ENCODE measurements at places on chromosomes 11 and 22.

DNA sequence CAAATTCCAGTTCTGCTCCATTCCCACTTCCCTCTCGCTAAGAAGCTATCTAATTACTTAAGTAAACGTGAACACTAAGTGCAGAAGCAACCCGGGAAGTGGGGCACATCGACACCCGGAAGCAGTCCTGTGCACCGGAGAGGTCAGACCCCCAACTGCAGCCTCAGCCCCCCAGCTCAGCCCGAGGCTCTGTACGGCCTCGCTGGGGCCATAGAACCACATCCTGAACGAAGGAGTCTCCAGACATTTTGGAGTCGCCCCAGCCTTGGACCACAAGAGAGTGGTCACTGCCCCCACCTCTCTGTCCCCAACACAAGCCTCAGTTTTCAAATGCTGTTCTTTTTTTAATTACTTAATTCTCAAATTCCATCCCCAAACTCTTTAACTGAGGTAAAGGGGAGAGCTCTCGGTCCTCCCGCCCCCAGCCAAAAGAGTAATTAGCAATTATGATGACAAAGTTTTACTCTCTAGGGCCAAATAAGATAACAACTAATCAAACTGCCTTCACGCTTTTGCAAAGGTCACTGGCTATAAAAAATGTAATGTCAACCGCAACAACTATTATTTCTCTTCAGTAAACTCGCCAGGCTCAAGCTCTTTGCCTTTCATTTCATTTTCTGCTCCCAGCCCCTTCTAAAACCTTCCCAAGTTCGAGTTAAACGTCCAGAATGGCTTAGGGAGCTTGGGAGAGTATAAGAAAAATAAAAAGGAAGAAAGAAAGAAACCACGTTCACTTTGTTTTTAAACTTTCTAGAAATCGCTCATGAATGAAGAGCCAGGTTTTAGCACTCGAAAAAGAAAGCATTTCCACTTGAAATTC lies 2.2 kb downstream of the PAX6 start:
- DNase-seq = no peak

DNA sequence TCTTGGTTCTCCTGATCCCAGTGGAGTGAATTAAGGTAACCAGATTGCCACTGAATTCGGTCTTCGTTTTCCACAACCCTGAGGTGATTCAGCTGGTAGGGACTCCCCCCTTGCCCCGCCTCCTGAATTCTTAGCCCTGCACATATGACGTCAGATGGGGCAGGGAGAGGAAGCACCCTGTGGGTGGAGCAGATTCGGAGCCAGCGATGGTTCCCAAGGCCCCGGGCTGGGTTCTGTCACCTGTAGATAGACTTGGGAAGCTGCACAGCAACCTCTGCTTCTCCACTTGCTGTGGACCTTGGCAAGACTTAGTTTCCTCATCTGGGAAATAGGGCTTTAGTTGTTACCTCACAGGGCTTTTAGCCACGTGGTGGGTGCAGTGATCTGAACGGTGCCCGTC lies 67.8 kb downstream of the CTTN start:
- no peak for DNase-seq

DNA sequence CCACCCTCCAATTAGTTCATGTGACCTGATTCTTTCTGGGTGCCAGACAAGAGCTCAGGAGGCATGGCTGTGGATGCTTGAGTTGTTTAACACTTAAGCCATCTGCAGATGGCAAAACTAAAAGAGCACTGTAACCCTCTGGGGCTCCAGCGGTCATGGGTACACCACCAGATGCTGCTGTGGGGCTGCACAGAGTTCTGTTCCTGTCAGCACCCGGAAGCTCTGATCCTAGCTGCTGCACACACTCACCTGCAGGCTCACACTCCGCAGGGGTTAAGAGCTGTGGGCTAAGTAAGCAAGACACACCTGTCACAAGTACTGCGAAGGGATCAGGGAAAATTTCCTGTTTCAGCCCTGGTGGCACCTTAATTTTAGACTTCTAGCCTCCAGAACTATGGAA lies 307.8 kb downstream of the C11orf87 start:
- no peak for DNase-seq

DNA sequence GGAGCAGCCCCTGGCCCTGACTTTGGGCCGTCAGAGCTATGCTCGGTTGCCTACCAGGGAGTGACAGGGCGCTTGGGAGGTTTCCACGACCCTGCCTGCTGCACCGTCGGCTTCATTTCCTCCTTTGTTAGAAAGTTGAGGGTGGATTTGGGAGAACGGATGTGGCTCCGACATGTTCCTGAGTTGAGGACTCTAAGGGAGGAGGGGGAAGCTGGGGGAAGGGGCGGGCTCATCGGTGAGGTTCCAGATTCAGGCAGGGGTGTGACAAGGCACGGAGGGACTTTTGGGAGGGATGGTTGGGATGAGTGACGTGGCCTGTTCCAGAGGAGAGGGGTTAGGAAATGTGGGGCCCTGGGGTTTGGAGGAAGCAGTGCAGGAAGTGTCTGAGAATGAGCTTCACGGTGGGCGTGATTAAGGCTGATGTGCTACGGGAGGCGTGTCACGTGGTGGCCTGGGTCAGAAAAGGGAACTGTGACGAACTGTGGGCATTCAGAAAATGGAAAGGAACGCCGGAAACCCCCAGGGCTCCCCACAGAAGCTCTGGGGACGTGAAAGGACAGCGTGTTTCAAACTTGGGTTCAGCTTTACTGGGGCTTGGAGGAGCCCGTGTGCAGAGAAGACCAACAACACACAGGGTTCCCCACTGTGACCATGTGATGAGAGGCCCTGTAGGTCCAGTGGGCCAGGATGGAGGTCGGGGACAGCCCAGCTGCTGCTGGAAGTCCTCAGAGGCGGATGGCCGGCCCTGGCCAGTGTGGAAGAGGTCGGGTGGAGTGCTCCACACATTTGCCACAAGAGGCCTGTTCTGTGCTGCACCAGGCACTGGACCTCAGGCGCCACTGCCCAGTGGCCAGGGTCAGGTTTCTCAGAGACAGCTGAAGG lies 2.8 kb downstream of the PARVB start:
- peak; percentile 71 for DNase-seq
